Activated naive CD4-positive, alpha-beta T cell treated with anti-CD3 and anti-CD28 coated beads for 36 hours (primary cell): ENCODE measurements at places on chromosomes 11 and 22.
A peak's percentile ranks its signal among the peaks of the same experiment; 100 is the strongest.

- no peak for DNase-seq
Observed at GRCh38 chr11:75891947-75892739, 77.1 kb downstream of the UVRAG start.

DNA sequence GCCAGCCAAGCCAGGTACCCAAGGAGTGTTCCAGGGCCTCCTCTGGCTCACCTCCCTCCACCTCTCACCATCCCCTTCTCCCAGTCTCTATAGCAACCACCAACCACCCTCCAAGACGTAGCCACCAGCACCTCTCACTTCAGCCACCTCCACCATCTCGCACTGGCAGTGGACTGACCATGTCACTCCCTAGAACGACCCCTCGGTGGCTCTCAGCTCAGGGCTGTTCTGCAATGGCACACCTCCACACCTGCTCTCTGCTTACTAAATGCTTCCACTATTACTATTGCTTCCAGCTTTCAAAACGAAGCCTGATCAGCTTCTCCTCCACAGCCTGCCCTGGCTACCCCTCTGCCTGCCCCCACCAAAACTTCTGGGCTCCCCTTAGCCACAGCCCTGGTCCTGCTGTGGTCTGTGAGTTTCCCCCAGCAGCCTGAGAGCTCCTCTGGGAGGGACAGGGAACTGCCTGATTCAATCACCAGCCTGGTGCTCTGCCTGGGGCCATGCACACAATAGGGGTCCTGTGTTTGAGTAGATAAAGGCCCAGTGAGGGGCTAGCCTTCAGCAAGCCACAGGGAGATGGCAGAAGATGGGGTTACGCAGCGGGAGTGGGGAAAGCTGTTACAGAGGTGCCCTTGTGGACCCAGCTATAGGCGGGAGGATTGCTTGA, 17.5 kb upstream of the CBX7 start:
- DNase-seq, result no peak

DNA sequence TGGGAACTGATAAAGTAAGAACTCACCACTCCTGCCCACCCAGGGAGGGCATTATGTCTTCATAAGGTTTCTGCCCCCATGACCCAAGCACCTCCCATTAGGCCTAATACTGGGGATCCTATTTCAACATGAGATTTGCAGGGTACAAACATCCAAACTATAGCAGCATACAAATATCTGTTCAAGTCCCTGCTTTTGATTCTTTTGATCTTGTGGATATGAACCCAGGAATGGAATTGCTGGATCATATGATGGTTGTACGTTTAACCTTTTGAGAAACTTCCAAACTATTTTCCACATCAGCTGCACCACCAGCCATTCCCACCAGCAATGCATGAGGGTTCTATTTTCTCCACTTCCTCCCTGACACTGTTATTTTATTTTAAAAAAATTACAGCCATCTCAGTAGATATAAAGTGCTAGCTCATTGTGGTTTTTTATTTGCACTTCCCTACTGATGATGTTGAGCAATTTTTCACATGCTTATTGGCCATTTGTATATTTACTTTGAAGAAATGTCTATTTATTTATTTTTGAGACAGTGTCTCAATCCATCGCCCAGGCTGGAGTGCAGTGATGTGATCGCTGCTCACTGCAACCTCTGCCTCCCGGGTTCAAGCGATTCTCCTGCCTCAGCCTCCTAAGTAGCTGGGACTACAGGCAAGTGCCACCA, 7.1 kb upstream of the ATG16L2 start:
- no peak for DNase-seq

DNA sequence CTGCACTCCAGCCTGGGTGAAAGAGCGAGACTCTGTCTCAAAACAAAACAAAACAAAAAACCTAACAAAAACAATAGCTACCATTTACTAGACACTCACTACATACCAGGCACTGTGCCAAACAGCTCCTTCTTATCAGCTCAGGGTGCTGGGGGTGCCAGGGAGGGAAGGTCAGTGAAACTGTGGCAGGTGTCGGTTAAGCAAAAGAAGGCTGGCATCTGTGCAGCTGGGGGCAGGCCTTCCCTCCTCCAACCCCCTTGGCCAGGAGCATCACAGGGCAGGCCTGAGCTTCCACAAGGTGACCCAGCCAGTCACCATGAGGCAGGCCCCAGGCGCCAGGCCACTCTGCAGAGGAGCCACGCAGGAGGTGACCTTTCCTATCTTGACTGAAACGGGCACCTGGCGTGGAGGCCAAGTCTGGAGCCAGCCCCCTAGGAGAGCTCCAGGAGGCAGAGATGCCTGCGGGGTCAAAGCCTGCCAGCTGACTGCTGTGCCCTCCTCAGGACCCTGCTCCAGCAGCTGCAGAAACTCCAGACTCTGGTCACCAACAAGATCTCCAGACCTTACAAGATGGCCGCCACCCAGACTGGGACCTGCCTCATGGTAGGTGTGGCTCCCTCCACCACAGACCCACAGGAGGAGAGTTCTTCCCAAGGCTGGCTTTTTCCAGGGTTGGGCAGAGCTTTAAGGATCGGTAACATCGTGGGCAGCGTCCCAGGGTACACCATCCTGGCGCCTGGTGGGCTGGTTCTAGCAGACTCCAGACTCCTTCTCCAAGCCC, 31.3 kb upstream of the DGKZ start:
- DNase-seq, result no peak

GRCh38 chr11:2998073-2998850, 6.1 kb upstream of the NAP1L4 start:
- no peak for DNase-seq

- DNase-seq, result peak; percentile 91
Observed at GRCh38 chr11:64856382-64857227, 12.2 kb upstream of the CDC42BPG start.
